Activated naive CD4-positive, alpha-beta T cell treated with anti-CD3 and anti-CD28 coated beads, Interleukin-2, amount 50 U/mL, for 16 hours (primary cell): ENCODE measurements at places on chromosomes 11 and 22.

- DNase-seq: peak; percentile 84
These were observed 11.8 kb upstream of the MIEF1 start for GRCh38 chr22:39490135-39490798.

DNA sequence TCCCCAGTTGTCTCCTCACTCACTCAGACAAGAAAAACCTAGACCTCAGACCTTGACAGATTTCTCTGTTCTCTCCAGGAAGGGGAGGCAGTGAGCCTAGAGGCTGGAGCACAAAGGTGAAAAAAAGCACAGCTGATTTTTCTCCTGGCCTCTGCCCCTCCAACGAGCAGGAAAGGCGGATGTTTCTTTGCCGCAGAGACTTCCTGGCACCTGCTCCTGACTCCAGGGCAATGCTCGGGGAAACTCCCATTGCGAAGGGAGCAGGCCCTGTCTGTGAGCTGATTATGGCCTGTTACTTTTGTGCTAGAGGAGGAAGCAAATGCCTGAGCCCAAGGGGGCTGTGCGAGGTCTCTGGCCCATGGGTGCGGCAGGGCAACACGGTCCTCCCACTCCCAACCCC is 25.4 kb downstream of the MS4A10 start:
- no peak for DNase-seq

- no peak for DNase-seq
These were observed 22.0 kb downstream of the ZNF202 start for GRCh38 chr11:123719452-123719851.

- no peak for DNase-seq
These were observed 33.0 kb upstream of the TEAD1 start for GRCh38 chr11:12640926-12641849.

GRCh38 chr11:46896719-46897406 is 21.5 kb downstream of the LRP4 start:
- no peak for DNase-seq

DNA sequence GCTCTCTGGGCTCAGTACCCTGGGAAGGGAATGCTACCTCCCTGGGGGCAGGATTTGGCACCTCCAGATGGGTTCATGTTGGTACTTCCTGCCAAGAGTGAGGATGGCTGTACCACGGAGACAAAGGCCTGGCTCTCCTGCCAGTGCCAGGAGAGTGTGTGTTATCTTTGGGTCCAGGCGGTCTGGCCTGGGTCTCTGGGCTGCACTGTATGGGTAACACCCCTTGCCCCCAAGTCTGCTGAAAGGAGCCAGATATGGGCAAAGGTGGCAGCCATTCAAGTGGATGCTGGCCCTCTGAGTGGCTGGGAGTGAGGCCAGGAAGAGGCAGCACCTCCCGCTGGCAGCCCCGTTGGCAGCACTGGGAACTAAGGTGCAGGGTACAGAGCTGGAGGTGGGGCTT is 91.5 kb downstream of the NECTIN1 start:
- DNase-seq: no peak

- DNase-seq: peak; percentile 72
These were observed 55.3 kb upstream of the CCDC188 start for GRCh38 chr22:20205964-20206708.

GRCh38 chr11:28296426-28296825 is 188.2 kb downstream of the METTL15 start:
- DNase-seq: no peak

DNA sequence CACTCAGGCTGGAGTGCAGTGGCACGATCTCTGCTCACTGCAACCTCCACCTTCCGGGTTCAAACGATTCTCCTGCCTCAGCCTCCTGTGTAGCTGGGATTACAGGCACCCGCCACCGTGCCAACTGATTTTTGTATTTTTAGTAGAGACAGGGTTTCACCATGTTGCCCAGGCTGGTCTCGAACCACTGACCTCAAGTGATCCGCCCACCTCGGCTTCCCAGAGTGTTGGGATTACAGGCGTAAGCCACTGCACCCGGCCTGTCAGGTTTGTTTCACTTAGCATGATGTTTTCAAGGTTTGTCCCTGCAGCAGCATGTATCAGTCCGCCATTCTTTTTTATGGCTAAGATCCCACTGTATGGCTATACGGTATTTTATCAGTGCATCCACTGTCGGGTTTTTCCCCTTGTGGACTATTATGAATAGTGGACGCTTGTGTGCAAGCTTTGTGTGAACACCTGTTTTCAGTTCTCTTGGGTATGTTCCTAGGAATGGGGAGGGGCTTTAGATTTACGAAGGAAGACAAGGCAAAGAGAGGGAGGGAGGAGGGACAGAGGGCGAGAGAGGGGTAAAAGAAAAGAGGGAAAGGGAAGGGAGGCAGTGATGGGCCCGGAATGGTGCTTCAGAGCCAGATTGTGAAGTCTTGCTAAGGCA is 13.9 kb upstream of the CDC42EP2 start:
- DNase-seq: no peak

GRCh38 chr22:20918663-20919218 is 1.5 kb downstream of the CRKL start:
- no peak for DNase-seq

DNA sequence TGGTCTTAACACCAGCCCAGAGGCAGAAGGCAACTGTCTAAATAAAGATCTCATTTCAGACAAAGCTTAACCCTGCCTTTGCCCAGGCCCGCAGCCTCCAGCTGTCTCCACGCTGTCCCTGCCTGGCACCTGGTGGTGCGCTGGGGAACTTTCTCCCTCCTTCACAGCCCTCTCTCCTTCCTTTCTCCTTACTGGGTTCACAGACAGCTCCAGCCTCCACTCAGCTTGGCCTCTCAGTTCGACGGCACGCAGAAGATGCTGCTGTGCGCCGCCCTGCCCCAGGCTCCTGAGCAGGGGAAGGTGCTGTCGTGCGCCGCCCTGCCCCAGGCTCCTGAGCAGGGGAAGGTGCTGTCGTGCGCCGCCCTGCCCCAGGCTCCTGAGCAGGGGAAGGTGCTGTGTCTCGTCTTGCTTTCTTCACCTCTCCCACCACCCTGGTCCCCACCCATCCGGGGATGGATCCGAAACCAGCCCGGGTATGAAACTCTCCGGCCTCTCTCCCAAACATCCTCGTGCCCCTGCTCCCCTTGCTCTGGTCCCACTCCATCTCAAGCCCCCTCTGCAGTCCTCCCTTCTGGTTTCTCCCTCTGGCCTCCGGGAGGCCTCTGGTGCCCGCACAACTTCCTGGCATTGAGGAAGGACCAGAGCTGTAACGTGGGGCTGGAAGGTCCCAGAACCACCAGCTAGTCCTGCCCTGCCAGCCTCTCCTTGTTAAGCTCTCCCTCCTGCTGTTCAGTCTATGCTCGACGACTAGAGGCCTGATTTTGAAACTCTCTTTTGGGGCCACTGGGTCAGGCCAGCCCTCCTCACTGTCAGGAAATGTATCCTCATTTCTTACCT is 22.9 kb upstream of the JAM3 start:
- no peak for DNase-seq

GRCh38 chr11:2153581-2154194 is 7.3 kb downstream of the INS start:
- no peak for DNase-seq

DNA sequence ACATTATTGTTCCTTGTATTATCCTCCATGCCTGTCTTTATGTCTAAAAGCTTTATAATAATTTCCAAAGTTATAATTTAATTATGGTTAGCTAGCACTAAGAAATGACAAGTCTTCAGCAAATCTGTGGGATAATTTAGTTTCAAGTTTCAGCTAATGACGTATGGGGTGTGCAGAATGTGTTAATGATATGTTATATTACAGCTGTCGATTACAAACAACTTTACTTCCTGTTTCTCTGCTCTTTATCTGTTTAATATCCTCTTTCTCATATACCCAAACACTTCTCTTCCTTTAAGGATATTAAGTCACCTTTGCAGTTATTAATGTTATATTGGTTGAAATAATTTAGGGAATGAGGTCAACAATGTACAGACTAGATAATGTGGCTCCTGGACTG is 161.8 kb downstream of the CASP12 start:
- DNase-seq: no peak

DNA sequence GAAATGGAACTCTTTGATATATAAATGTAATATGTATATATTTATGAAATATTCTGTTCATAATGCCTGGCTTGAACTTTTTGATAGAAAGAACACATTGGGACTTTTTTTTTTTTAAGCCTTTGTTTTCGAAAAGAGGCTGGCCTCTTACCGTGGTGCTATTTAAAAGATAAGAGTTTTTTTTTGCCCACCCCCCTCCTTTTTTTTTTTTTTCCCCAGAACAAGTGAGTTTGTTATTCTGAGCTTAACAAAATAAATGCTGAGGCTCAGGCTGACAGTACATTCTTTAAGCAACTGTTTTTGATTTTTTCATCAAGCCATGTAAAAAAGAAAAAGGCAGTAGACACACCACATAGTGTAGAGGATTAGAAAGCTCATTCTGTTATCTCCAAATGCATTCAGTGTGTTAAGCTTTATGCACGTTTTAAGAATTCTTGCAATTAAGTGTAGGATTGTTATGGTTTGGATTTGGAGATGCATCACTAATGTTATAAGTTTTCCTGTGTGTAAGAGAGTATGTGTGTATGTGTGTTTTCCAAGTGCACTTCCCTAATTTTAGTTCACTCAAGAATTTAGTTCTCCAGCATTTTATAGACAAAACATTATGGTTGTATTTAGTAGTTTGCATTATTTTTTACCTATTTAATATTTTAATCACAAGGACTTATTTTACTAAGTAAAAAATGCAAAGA is 12.0 kb downstream of the PDHX start:
- DNase-seq: no peak

- no peak for DNase-seq
These were observed 203.7 kb downstream of the ARHGAP42 start for GRCh38 chr11:100890789-100891188.

- DNase-seq: no peak
These were observed 23.6 kb downstream of the FBLN1 start for GRCh38 chr22:45526281-45526680.

DNA sequence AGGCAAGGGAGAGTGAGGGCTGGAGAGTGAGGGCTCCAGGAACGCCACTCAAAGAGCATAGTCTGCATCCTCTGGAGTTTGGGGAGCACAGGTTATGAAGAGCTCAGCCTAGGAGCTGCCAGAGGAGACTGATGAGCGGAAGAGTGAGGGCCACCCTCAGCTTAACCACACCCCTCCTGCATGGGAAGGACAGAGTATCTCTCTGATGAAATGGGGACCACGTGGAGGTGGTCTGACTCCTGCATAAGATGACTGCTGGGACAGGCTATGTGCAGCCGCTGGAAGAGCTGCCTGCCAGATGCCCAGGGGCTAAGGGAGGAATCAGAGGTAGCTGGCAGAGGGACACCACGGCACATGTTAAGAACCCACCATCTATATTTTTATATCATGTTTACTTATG is 162.9 kb upstream of the POU2AF2 start:
- DNase-seq: no peak

DNA sequence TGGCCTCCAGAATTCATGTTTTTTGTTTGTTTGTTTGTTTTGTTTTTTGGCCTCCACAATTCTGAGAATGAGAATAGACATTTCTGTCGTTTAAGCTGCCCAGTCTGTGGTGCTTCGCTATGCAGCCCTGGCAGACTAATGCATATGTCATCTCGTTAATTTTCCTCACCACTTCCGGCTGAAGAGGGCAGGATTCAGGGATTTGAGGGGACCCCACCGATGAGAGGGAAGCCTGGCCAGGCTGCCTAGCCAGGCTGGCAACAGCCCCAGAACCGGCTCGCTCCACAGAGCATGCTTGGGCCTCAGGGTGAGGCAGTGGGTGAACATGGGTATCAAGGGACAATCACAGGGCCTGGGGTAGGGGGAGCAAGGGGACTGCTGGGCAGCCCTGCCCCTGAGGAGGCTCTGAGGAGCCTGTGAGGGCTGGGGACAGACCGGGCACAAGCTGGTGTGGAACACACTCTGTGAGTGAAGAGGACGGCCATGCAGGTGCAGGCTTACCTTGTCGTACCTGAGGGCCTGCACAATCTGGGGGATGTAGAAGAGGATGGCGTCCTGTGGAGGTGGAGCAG is 47.8 kb upstream of the SERPIND1 start:
- DNase-seq: no peak

DNA sequence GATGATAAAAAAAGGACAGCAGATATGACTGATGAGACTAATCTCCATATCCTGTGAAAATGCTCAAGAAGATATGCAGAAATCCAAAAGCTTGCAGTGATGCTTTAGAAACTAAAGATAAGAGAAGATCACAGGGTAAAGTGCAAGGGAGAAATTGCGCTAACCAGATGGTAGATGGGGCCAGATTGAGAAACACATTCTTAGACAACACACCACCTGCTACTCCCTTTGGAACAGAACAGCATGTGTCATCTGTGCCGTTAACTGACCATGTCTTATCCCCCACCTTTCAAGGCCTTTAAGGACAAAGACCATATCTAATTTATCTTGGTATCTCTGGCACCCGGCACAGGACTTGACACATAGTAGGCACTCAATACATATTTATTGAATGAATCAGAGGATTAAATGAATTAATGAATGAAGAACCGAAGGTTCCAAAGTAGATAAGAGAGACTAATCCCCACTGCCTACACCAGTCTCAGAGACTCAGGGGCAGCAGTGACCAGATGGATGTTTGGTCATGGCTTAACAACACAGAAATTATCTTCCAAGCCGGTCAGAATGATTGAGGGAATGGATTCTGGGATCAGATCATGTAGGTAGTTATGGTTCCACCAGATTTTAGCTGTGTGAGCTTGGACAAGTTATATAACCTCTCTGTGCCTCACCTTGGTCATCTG is 12.3 kb upstream of the P2RY2 start:
- DNase-seq: no peak

- DNase-seq: no peak
These were observed 793.7 kb upstream of the LRRC4C start for GRCh38 chr11:42253156-42253555.

- no peak for DNase-seq
These were observed 1.2 kb upstream of the TBC1D10A start for GRCh38 chr22:30327864-30328345.

DNA sequence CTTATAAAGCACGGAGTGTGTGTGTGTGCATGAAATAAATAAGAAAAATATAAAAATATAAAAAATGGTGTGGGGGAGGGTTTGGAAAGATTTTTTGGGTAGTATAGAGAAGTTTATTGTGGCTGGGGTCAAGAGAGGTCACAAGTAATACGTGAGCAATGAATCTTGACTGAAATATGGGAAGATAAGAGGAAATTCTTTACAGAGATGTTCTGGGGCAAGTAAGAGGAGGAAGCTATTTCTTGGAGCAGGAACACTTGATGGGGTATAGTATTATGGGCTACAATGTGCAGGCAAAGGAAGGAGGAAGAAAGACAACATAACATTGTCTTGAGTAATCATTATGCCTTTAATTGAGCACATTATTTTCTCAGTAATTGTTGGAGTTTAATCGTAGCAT is 2.1 kb downstream of the HBD start:
- no peak for DNase-seq

GRCh38 chr11:30434901-30435300 is 112.0 kb downstream of the ARL14EP start:
- DNase-seq: no peak

DNA sequence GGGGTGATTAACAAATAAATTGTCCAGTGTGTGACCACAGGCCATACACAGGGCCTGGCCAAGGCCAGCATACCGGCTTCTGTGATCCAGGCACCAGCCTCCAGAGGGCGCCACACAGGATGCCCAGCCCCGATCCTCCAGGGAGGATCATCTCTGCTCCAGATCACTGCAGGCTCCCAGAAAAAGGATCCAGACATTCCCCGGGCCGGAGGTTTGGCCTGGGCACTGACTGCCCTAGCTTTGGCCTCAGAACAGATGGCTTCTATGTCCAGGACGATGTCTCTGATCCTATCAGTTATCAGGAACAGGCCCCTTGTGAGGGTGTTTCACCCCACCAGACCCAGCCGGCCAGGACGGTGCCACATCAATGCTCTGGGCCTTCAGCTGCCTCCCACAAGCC is 74.5 kb upstream of the LMO1 start:
- no peak for DNase-seq

GRCh38 chr11:88508418-88508758 is 170.9 kb upstream of the CTSC start:
- no peak for DNase-seq
